ENCODE measurements at places on chromosomes 13 and 19.

DNA sequence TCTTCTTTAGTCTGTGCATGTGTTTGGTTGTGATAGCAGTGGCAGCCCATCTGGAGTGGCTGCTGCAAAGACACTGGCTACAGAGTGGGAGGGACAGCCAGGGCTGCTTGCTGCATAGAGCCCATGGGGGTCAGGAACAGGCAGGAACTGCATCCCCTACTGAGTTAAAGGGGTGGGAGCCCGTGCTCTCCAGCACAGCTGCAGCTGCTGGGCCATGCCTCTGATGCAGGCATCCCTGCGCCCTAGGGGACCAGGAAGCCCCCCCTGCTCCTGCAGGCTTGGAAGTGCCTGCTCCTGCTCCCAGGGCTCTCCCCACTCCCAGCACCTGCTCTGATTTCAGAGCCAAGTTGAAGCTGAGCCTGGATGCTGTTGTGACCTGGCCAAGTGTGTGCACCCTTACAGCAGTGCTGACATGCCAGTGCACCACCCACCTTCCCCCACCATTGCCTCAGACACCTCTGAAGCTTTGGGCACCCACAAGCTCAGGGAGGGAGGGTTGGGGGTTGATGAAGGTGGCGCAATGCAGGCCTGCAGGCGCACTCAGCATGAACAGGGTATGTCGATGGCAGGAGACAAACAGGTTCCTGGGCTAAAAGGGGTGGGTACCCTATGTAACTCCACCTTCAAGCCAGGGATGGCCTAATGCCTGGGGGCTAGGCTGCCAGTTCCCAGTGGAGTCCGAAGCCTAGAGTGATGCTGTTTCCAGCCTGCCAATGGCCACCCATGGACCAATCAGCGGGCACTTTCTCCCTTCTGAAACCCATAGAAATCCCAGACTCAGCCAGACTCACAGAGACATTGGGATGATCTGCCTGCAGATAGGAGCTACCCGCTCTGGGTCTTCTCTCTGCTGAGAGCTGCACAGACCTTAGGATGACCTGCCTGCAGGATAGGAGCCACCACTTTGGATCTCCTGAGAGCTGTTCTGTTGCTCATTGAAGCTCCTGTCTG, 919.9 kb upstream of the MIR17HG start:
- DNase-seq = no peak

DNA sequence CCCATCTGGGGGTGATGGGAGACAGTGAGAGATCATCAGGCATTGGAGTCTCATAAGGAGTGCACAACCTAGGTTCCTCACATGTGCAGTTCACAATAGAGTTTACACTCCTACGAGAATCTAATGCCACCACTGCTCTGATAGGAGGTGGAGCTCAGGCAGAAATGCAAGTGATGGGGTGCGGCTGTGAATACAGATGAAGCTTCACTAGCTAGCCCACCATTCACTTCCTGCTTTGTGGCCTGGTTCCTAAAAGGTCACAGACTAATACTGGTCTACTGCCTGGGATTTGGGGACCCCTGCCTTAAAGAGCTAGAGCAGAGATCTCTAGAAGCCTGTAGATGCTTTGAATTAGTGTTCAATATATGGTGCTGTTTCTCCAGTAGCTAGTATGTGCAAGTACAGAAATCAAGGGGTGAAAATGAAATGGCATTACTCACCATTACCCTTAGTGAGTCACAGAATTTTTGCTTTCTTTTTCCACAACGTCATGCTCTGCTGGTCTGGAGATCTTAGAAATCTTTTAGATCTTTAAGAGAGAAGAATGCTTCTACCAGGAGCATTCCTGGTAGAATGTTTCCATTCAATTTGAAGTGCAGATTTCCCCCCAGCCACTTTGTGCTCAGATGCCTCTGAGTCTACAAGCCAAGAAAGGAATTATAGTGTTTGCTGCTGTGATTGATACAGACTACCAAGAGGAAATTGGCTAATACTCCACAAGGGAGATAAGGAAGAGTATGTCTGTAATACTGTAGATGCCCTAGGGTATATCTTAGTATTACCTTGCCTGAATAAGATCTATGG, 2301.2 kb downstream of the PCDH9 start:
- no peak for DNase-seq

GRCh38 chr13:99805361-99805760, 166.2 kb downstream of the ZIC5 start:
- peak; percentile 6 for DNase-seq

DNA sequence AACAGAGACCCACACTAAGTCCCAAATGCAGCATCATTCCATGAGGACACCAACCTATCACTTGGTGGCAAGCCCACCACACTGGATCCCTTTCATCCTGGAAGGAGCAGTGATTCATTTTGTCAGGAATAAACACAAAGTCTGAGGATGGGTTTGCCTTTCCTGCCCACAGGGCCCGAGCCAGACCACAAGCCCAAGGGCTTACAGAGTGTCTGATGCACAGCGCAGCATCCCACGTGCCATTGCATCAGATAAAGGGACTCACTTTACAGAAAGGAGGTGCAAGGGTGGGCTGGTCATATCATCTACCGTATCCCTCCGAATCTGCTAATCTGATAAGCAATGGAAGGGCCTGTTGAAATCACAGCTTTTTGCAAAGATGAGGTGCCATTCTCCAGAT, 12.2 kb upstream of the KCTD15 start:
- no peak for DNase-seq

DNA sequence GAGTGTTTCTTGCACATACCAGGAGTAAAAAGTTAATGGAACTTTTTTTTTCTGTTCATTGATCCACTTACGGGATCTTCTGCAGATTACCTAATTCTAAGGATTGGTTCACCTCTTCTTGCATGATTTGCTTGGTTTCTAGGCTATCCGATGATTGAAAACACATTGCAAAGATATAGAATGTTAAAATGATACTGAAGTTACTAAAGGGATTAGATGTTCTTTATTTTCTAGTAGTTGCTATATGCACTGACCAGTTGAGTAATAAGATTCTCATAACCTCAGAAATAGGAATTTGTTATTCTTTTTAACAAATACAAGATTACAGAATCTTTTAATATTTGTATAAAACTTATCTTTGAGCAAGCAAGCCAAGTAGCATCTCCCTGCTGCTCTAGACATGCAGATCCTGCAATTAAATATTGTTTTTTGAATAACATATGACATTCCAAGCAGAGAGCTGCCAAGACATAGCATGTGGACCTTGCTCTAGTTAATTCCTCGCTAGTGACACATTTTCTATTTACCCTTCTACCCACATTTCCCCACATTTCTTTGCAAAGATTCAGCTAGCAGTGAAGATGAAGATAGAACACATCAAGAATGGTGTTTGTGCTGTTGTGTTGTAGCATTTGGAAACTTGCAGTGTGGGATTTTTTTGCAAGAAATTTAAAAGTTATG, 51.7 kb upstream of the RNF113B start:
- DNase-seq = no peak

DNA sequence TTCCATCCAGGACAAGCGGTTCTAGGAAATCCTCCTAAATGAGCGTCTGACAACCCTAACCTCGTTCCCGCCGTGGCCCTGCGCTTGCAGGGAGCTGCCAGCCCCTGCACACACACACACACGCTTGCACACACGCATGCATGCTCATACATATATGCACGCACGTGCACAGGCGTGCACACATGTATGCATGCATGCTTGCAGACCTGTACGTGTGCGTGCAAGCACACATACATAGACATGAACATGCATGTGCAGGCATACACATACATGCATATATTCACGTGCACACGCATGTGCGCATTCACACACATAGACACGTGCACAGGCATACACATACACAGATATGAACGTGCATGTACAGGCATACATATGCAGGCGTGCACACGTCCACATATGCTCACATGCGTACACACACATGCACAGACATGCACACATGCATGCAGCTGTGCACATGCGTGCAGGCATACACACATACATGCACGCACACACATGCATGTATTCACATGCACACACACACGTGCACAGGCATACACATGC, 35.6 kb downstream of the SMIM24 start:
- DNase-seq = no peak

- no peak for DNase-seq
These were observed 18.6 kb upstream of the LATS2 start for GRCh38 chr13:21079761-21080592.

All from SK-N-MC (cell line).